HT-29 (cell line): ENCODE measurements at places on chromosomes 13 and 19. TPM values are rescaled to one million over a fixed set of nuclear protein-coding genes. Genes with fewer than 3 reads are reported as not detected.

GRCh38 chr13:81610644-81611043, 1269.7 kb upstream of the SPRY2 start:
- DNase-seq, result peak; percentile 16

The FAM216B gene
- not detected in 2 replicates for total RNA-seq

DNA sequence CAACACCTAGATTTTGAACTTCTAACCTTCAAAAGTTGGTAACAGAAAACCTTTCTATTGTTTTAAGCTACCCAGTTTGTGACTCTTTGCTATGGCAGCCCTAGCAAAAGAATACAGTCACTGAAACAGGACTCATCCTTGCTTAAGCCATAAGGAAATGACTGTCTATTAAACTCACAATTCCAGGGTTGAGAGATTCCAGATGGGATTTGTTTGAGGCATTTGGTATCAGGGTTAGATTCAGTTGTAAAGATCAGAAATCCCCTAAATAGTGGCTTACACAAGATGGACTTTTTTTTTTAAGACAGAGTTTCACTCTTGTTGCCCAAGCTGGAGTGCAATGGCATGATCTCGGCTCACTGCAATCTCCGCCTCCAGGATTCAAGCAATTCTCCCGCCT, 41.1 kb upstream of the RGCC start:
- DNase-seq, result no peak

The CCL25 gene
- total RNA-seq, result not detected in 2 replicates

- peak; percentile 87 for DNase-seq
Observed at GRCh38 chr19:7852851-7853769, 21.1 kb downstream of the PRR36 start.

The TEKTIP1 gene
- not detected in 2 replicates for total RNA-seq

The MISP gene
- 206 and 211 TPM in 2 replicates for total RNA-seq

DNA sequence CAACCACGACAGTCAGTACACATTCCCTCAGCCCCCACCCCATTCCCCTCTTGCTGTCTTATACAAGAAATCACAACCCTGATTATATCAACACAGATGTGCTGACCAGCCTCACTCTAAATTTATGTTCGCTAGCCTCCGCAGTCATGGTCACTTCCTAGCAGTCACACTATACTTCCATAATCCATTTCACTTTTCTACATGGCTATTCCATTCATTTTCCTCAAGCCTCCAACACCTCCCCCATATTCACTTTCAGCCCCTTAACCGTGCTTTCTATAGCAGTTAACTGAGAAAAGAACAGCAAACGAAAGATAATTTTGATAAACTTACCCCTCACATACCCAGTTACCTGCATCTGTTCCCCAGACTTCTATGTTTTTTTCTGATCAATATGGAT, 8.4 kb downstream of the LSM14A start:
- no peak for DNase-seq

DNA sequence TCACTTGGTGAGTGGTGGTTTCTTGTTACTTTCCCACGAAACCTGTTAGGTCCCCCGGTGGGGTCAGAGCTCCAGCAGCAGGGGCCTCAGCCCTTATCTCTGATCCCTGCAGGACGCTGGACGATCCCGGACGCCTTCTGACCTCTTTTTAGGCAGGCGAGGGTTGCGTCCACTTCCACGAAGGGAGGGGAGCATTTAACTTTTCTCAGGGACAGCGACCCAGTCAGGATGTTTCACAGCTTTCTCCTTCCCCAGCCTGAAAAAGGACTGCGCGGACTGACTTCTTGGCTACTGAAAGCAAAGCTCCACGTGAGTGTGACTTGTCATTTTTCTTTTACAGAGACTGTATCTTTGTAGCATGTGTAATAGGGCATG, 692 bp downstream of the ZNF234 start:
- DNase-seq, result no peak

DNA sequence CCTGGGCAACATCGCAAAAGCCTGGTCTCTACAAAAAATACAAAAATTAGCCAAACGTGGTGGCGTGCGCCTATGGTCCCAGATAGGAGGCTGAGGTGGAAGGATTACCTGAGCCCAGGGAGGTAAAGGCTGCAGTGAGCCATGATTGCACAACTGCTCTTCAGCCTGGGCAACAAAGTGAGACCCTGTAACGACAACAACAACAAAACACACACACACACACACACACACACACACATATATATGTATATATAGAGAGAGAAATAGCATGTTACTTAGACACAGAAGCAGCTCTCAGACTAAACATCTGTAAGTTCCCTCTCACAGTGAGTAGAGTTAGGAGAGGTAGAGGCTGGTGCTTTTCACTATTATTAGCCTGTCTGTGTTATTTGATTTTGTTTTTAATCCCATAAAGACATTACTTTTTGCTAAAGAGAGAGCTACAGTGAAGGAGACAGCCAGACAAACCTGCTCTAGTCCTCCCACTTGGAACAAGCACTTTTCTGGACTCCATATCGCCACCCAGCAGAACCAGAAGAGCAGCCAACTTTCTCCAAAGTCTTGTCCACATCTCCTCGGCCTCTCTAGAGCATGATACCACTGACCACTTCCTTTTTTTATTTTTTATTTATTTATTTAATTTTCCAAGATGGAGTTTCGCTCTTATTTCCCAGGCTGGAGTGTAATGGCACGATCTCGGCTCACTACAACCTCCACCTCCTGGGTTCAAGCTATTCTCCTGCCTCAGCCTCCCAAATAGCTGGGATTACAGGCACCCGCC, 2.8 kb upstream of the LIN7B start:
- DNase-seq, result no peak

DNA sequence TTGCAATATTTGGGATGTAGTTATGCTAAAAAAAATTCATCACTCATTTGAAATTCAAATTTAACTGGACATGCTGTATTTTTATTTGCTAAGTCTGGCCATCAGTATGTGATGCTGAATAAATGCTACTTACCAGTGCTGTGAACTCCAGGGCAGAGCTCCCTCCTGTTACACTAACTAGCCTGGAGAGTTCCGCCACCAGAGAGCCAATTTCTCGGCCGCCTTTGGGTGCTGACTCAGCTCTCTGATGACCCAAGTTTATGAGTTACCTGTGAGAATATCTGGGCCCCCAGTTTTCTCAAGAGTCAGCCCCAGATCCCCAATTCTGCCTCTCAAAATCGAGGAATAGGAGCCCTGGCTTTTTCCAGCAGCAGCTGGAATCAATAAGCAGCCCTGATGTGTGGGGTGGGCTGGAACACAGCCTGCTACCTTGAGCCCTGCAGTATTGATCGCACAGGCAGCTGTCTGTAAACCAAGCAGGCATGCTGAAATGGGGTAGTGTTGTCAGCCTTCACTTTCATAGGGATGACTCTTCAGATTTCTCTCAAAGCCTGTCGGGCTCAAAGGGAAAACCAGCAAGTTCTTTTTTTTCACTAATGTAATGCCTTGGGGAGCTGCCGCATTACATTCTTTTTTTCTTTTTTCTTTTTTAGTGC, 113.7 kb downstream of the DNAJC15 start:
- DNase-seq, result no peak

GRCh38 chr13:42047561-42048341, 697 bp upstream of the DGKH start:
- peak; percentile 92 for DNase-seq
